ENCODE measurements at places on chromosomes 7 and 10.

DNA sequence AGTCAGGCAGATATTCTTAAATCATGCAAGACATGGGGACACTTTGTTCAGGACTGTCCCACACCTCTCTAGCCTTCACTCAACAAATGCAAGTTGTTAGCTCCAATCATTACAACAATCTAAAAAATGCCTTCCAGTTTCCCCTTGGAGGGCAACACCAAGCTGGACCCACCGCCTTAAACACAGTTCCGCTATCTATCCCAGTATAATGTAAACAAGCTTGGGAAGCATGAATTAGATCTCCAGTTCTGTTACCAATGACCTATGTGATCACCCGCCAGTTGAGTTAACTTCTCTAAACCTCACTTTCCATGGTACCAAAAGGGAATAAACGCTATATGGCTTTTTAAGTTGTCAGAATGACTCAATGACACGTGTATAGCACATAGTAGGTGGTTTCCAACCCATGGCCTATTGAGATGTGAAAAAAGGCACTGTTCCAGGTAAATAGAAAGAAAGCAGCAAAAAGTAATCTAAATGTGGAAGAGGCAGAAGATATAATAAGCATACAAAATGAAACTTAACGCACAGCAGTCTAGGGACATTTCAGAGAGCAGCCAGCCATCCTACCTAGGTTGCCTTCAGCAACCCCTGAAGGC, 2.4 kb upstream of the REEP3 start:
- no peak for DNase-seq

- DNase-seq = no peak
Observed at GRCh38 chr10:131435760-131436457, 124.4 kb upstream of the TCERG1L start.

DNA sequence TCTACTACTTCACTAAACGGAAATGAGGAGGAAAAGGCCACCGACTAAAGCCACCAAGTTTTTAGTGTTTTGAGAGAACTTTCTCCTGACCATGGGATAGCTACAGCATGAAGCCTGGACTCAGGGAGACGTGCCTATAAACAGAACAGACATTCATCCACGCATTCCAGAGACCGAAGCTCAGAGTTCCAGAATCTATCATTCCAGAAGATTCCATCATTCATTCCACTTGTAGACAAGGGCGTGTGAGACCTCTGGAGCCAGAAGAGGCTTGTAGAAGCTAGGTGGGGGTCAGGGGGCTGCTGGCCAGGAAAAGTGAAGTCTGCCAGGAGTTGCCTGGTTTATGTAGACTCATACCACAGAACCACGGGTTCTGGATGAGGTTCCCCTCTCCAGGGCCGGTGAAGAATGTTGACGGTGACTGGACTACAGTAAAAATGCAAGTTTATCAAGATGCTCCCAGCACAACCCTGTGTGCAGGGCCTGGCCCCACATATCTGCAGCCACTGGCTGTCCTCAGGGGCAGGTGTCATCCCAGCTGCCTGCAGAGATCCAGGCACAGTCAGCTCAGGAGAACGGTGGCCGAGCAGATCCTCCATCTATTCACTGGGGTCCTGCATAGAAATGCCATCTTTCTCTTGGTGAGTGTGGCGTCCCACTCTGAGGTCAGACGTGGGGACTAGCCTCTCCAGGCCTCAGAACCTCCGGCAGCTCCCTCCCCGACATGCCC, 215.7 kb downstream of the USP6NL start:
- DNase-seq = no peak

DNA sequence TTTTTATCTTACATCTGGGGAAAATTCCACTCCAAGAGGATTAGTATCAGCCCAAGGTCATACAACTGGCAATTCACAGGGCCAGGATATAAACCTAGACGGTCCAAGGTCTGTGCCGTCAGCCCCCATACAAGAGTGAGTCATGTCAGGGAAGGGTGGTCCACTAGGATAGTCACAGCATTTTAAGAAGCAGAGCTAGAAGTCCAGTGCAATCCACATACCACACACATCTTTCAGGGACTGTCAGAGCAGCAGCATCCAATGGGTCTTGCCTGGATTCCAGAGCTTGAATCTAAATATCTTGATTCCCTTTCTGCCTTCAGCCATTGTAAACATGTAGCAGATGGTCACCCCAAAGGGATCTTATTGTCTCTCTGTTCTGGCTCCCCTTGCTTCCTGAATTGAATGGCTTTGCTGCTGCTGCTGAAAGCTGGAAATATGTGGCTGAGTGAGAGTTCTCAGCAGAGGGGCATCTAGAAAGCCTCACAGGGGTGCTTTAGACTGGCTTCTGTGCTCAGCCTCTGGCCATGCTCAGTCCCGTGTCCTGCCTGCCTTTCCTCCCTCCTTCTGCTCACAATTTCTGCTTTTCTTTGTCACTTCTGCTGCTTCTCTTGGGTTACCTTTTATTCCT, 9.9 kb upstream of the OR6V1 start:
- no peak for DNase-seq

DNA sequence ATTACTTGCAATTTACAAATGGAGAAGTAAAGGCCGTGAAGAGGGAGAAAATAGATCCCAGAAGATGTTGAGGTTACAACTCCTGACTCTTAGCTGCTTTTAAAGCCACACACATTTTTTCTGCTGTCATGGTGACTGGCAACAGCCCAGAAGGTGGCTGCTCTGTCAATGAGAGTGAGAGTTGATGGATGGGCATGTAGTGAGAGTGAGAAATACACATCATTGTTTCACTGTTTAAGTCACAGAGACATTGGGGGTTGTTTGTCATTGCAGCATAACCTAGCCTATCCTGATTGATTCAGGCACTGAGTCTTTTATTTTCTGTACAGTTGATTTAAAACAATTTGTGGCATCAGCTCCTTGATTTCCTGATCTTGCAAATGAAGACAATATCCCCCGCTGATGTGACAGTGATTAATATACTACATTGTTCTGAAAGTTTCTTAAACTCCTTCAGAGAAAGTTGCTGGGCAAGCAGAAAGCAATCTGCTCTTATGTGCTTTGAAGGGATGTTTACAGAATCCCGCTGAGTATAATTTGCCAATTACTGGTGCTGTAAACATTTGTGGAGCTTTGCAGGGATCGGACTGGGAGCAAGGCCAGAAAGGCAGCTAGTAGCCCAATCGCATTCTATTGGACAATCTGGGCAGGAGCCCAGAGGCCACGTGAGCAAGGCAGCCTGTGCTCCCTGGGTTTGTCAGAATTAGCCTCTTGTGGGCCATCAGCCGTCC, 229.6 kb downstream of the PRPF18 start:
- no peak for DNase-seq
